Umbilical cord (tissue), 2 donors: ENCODE measurements at places on chromosomes 6 and 20. TPM values are rescaled to one million over a fixed set of nuclear protein-coding genes. Genes with fewer than 3 reads are reported as not detected.

GRCh38 chr6:89002523-89002922, 39.1 kb upstream of the RNGTT start:
- DNase-seq, result no peak

The FAM209B gene
- total RNA-seq, result not detected

- DNase-seq, result no peak
These were observed 100.5 kb upstream of the STXBP5 start for GRCh38 chr6:147103694-147104093.

DNA sequence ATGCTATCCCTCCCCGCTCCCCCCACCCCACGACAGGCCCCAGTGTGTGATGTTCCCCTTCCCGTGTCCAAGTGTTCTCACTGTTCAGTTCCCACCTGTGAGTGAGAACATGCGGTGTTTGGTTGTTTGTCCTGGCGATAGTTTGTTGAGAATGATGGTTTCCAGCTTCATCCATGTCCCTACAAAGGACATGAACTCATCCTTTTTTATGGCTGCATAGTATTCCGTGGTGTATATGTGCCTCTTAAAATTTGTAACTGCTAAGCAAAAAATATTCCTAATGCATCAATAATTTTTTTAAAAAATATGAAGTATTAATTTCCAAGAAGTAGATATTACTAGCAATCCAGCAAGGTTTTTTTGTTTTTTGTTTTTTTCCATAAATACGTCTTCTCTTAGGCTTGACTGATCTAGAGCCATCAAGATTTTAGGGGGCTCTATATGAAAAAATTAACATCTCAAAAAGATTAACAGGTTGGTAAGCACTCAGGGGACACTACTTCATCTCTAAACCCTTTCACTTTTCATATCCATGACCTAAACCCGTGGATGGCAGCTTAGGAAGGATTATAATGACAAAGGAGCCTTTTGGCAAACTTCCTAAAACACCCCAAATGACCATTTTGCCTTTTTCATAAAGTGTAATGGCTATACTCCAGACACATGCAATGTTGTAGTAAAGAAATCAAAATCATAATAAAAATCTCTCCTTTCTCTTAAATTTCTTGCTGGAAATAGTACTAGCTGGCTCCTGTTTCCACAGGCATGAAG, 14.2 kb downstream of the MAP7 start:
- DNase-seq, result no peak

DNA sequence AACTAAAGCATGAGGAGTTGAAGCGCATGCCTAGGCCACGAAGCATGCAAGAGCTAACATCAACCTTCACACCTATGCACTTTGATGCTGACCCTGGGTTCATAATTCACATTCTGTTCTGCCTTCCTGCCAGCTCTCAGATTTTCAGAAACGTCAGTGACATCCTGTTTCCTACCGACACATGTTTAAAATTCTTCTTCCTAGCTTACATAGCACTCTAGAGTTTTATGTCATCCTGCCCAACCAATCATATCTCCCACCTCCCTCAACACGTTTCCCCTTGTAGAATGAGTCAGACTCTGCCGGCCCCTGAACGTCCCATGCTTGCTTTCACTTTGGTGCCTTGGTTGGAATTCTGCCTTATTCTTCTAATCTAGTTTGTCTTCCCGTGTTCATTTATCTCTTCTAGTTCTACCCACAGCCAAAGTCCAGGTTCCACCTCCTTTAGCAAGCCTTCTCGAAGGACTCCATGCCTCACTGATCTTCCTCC, 97.2 kb upstream of the MAP7 start:
- DNase-seq, result peak; percentile 26

DNA sequence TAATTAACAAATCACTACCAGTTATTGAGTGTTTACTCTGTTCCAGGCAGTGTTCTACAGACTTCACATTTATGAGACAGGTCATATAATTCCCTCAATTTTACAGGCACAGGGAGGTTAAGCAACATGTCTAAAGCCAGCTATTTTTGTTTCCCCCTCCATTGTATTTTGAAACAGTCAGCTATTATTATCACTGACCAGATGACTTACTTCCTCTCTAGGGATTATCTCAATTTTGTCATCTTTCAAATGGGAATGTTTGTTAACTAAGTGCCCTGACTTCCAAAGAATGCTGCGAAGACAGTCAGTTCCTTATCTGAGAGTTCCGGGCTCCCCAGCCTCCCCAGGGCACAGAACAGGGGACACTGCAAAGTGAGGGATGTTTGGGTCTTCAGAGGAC, 5.6 kb upstream of the CNPY3 start:
- no peak for DNase-seq

- DNase-seq, result no peak
These were observed 628.2 kb downstream of the COL12A1 start for GRCh38 chr6:74577619-74578018.

The MUCL3 gene
- 2.4 TPM for total RNA-seq
